SK-N-MC (cell line): ENCODE measurements at places on chromosomes 4 and X.
A peak's percentile ranks its signal among the peaks of the same experiment; 100 is the strongest.

- DNase-seq = no peak
Measured at GRCh38 chr4:87575408-87575807, 32.9 kb upstream of the DSPP start.

- no peak for DNase-seq
Measured at GRCh38 chr4:51849430-51849829, 6.5 kb downstream of the DCUN1D4 start.

GRCh38 chr4:34720571-34720970 lies 1523.7 kb downstream of the ARAP2 start:
- peak; percentile 22 for DNase-seq

DNA sequence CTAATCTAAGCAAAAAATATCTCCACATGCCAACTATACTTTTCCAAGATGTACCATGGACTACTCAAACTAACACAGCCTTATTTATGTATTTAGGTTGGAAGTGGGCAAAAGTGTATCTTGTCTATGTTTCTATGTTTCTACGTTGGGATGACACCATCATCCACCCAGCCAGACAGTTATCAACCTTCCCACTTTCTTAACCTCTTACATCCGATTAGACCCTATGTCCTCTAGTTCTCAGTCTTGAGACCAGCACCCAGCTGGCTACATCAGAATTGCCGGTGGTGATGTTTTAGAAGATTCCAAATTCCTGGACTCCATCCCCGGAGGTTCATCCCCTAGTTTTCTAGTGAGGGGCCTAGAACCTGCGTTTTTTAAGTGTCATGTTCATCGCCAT lies 1.0 kb upstream of the AASDH start:
- DNase-seq = no peak

DNA sequence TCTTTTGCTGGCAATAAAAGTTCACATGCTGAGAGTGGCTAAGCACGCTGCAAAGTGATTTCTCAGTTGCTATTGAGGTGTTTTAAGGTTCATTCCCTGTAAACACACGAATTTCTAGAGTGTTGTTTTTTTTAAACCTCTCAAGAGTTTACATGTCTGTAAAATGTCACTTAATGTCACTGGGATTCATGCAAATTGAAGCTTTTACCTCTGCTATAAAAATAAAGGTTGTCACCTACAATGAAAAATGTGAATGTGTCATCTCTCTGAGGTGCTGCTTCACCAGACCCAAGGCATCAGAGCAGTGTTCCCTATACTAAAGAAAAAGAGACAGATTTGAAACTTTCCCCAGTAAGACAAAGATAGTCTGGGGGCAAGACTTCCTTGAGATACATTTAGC lies 127.0 kb downstream of the PPA2 start:
- no peak for DNase-seq

- no peak for DNase-seq
Measured at GRCh38 chrX:6262959-6263358, 34.3 kb upstream of the NLGN4X start.

DNA sequence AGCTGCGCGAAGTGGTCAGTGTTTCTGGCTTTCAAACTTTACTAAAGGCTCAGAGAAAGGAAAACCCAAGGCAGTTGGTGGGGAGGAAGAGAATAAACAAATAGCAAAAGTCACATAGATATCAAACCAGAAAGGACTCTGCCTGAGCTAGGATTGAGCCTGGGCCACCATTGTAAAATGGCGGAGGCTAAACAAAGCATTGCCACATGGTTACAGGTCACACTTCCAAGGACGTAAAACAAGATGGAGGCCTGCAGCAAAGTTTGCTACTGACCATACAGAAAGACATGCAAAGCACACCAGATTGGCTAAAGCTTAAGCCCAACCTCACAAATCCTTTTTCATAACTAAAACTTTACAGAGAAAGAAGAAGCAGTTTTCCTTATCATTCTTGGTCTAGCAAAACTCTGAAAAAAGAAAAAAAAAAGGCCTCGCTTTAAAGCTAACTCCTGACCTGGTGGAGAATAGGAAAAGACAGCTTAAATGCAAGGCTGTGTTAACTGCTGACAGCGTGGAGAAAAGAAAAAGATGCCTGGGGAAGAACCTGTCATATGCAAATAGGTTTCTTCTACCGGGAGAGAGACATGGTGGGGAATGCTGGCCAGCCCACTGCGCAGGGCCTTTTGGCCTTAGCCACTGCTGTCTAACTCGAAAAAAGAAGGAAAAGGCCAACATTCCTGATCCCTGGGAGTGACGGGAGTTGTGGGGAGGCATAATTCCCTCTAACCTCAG lies 81.8 kb upstream of the SMARCA5 start:
- DNase-seq = no peak

DNA sequence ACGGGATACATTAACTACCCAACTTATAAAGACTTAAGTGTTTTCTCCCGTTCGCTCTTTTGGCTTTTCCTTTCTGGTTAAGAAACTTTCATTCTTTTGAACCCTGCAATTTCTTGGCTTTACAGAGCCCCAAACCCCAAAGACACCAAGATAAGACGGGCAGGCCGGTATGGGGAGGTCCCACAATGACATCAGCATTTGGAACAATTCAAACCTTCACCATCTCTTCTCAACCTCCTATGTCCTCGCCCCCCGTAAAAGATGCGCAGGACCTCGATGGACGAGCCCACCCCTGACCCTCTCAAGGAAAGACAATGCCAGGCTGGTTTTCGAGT lies 999 bp downstream of the ZNF518B start:
- DNase-seq = no peak

GRCh38 chr4:105060628-105061027 lies 86.0 kb upstream of the TET2 start:
- no peak for DNase-seq

DNA sequence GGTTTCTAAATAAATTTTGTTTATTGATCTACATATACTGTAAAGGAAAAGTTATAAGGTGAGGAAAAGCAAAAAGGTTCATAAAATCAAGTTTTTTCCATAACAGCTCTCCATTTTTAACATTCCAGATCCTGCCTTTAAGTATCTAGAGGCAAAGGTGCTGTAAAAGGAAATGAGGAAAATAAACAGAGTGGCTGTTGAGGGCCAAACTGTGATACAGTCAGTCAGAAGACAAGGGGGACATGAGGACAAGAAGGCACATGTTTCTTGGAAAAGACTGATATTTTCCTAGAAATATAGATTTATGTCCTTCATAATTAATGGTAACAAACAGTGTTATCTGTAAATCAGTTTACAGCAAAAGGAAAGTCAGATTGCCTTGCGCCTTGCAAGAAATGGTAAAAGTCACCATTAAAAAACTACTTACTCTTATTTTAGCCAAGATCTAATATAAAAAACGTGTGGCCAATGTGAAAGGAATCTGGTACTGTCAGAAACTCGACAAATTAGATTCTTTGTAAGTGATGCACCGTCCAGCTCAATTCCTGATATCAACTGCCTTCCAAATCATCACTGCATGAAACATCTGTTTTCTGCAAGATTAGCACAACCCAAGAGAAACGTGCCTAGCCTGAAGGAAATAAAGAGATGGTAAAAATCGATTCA lies 34.0 kb upstream of the VEGFD start:
- no peak for DNase-seq

- no peak for DNase-seq
Measured at GRCh38 chrX:139801397-139801813, 93.4 kb upstream of the MCF2 start.
